HFF-Myc (cell line): ENCODE measurements at places on chromosomes 5 and 9.

GRCh38 chr5:150671509-150672236 lies 10.6 kb downstream of the MYOZ3 start:
- DNase-seq = no peak

DNA sequence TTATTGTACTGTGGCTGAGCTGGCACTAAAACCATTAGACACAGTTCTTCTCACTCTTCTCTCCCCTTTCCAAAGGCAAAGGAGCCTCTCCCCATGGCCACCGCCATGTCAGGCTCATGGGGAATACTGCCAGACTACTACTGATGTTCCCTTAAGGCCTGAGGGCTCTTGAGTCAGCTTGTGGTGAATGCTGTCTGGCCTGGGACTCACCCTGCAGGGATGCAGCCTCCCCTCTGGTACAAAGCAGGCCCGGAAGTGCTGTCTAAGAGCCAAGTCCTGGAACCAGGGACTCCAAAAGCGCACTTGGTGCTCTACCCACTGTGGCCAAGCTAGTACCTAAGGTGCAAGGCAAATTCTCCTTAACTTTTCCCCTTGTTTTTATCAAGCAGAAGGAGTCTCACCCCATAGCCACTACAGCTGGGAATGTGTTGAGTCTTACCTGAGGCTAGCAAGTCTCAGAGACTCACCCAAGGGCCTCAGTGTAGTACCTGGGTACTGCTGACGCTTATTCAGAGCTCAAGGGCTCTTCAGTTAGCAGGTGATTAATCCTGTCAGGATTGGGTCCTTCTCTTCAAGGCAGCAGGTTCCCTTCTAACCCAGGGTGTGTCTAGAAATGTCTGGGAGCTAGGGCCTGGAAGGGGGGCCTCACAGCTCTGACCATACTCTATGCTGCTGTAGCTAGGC lies 33.2 kb upstream of the C5orf46 start:
- no peak for DNase-seq

GRCh38 chr5:135127439-135128240 lies 93.6 kb upstream of the PITX1 start:
- no peak for DNase-seq

DNA sequence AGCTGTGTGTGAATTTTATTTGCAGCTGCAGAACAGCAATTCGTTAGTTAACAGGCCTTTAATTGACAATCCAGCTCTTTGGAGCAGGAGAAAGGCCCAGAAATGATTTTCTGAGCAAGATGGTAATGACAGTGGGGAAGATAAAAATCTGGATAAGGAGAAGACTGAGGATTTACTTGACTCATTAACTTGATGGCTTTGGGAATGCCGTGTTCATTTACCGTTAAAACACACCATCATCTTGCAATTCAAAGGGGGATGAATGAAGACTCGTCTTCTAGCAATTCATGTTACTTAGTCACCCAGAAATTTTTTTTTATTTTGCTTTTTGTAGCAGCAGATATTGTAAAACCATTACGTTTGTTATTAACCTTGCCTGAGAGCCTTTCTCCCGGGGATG lies 52.0 kb downstream of the PTTG1 start:
- DNase-seq = no peak

DNA sequence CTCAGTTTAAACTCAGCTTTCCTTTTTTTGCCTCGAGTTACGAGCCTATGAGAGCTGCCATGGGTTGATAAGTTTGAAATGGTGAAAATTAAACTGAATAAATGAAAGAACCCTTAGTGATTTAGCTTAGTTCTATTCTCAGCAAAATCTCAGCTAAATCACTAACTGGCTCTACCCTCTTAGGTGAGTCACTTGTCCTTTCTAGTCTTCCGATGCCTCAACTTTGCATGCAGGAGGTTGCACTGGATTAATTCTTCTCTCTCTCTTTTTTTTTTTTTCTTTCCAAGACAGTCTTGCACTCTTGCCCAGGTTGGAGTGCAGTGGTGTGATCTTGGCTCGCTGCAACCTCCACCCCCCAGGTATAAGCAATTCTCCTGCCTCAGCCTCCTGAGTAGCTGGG lies 83.9 kb downstream of the PAPPA start:
- DNase-seq = no peak

GRCh38 chr5:120465436-120465961 lies 1.4 kb downstream of the PRR16 start:
- DNase-seq = no peak

- no peak for DNase-seq
Measured at GRCh38 chr9:116942593-116943061, 255.5 kb downstream of the TRIM32 start.

DNA sequence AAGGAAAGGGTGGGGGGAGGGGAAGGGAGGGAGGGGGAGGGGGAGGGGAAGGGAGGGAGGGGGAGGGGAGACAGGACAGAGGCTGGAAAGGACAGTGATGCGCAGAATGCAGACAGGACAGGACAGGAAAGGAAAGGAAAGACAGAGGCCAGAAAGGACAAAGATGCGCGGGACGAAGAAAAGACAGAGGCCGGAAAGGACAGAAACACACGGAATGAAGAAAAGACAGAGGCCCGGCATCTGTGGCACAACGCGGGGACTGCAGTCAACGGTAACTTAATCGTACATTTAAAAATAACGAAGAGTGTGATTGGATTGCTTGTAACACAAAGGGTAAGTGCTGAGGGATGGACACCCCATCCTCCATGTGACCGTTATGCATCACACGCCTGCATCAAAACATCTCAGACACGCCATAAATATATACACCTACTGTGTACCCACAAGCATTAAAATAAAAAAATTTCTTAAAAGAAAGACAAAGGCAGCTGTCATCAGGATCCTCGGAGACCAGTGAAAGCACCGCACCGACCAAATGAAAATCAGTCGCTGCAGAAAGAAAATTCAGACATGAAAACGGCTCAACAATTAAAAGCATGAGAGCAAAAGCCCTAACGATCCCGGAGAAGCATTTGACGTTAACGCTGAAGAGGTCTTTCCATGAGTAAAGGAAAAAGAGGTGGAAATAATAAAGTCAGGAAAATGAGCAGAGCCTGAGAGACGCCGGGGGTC lies 52.9 kb upstream of the EXOC3 start:
- no peak for DNase-seq
